Stimulated activated CD4-positive, alpha-beta T cell treated with anti-CD3 and anti-CD28 coated beads, Interleukin-15, amount 100 ng/mL, for 1 hour (primary cell): ENCODE measurements at places on chromosomes 16 and 17.

GRCh38 chr16:23408823-23409298, 44.1 kb downstream of the COG7 start:
- no peak for DNase-seq

DNA sequence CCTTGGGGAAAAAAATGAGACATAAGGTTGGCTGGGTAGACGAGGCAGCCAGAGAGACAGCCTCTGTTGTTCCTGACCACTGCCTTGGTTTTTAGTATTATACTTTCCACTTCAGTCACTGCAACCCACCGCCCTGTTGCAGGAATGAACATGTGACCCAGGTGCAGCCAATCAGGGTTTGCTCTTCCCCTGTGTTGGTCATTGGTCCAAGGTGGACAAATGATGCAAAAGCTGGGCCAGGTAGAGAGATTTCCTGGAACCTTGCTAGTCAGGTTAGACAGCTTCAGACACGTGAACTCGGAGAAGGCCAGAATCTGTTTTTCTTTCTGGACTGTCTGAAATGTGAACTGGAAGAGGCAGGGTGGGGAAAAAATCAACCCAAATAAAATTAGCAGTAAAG, 452.4 kb upstream of the RBFOX1 start:
- no peak for DNase-seq

DNA sequence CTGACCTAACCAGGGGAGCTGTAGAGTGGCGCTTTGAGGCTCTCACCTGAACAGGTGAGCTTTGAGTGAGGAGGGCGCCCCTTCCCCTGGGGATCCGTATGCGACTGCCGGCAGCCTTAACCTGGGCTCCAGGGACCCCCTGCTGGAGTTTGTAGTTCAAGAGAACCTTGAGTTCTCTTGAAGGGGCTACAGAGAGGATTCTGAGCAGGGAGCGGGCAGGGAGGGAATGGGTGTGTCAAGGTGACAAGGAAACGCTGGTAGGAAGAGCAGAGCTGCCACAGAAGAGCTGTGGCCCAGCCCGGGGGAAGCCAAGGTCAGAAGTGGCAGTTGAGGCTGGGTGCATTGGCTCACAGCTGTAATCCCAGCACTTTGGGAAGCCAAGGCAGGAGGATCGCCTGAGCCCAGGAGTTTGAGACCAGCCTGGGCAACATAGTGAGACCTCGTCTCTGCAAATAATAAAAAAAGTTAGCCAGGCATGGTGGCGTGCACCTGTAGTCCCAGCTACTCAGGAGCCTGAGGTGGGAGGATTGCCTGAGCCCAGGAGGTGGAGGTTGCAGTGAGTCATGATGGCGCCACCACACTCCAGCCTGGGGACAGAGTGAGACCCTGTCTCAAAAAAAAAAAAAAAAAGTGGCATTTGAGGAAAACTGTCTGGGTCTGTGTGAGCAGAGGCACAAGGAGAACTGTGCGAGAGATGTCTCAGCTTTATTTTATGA, 1.2 kb downstream of the LLGL2 start:
- no peak for DNase-seq

DNA sequence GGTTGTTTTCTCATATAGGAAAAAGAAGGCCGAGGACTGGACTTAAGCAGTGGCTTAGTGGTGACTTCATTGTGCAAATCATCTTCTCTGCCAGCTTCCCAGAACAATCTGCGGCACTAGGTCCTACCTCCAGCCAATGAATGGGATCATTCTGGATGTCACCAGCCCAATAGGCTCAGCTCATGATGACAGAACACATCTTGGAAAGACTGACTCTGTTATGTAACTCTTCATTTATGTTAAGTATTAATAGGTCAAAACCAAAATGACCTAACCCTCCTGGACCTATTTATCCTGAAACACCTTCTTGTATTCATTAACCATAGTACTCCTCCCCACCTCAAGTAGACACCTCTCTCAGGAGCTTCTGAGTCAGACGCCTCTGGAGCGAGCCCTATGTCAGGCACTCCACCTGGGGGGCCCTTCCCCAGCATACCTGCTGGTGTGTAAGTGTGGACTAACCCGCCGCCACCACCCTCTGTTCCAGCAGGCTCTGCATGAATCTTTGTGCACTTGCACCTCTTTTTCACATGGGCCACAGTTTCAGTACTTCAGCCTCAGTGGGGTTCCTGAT, 7.2 kb downstream of the ARL2BP start:
- no peak for DNase-seq

DNA sequence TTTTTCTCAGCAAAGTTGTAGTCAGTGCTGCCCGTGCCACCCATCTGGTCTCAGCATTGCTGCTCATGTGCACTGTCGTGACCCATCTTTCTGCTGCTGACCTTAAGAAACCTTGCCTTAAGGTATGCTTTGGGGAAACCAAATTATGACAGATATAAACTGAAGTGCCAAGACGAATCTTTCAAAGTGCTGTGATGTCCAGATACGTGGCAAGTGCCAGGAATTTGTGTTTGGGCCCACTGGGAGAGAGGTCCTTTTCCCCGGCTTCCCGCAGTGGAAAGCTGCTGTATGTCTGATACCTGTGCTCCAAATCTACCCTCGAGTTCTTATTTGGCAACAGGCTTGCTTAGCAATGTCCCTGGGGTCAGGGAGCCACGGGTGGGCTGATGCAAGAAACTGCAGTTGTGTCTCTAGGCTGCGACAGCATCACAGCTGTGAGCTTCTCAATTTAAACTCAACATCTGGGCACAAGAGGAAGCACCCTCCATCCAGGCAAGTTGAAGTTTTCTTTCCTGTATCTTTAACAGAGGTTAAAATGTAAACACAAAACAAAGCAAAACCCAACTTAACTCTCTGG, 30.3 kb upstream of the TOX3 start:
- no peak for DNase-seq

GRCh38 chr16:47503936-47504335, 42.8 kb downstream of the PHKB start:
- DNase-seq: no peak

- DNase-seq: no peak
Observed at GRCh38 chr17:40577611-40578065, 12.4 kb upstream of the CCR7 start.

- no peak for DNase-seq
Observed at GRCh38 chr16:50548909-50549560, 839 bp downstream of the NKD1 start.
